ENCODE measurements at places on chromosomes 11 and 22. TPM values are rescaled to one million over a fixed set of nuclear protein-coding genes. Genes with fewer than 3 reads are reported as not detected.

The OR56A1 gene
- not detected for total RNA-seq

The APLNR gene
- total RNA-seq = 3.6 TPM

The ARHGAP8 gene
- total RNA-seq = not detected

The TRMT112 gene
- 109 TPM for total RNA-seq

The OR52H1 gene
- not detected for total RNA-seq

The MAP6 gene
- 0.81 TPM for total RNA-seq

The IGF2 gene
- total RNA-seq = 108 TPM

The ASPHD2 gene
- total RNA-seq = not detected

The CCDC89 gene
- total RNA-seq = not detected

The DPP3 gene
- total RNA-seq = 22.9 TPM

The HORMAD2 gene
- 0.50 TPM for total RNA-seq

The CCDC81 gene
- not detected for total RNA-seq

The TMEM179B gene
- total RNA-seq = 29.2 TPM

The UQCR10 gene
- total RNA-seq = 57.4 TPM

The SCGB1D2 gene
- not detected for total RNA-seq

The KIF18A gene
- 0.11 TPM for total RNA-seq

The KRTAP5-2 gene
- total RNA-seq = not detected

The MOV10L1 gene
- total RNA-seq = not detected

The OR8A1 gene
- not detected for total RNA-seq

The SCGB1C1 gene
- not detected for total RNA-seq

The SLC5A1 gene
- 0.38 TPM for total RNA-seq

The FAM180B gene
- not detected for total RNA-seq

The DPAGT1 gene
- 55.5 TPM for total RNA-seq

The CTSW gene
- total RNA-seq = 1.3 TPM

The ART5 gene
- not detected for total RNA-seq

The APOA4 gene
- total RNA-seq = 1,244 TPM

Data from right lobe of liver (tissue), 6 donors.